ENCODE measurements at places on chromosomes 3 and 15.

GRCh38 chr15:80915472-80915871, 74.1 kb downstream of the MESD start:
- DNase-seq, result no peak

DNA sequence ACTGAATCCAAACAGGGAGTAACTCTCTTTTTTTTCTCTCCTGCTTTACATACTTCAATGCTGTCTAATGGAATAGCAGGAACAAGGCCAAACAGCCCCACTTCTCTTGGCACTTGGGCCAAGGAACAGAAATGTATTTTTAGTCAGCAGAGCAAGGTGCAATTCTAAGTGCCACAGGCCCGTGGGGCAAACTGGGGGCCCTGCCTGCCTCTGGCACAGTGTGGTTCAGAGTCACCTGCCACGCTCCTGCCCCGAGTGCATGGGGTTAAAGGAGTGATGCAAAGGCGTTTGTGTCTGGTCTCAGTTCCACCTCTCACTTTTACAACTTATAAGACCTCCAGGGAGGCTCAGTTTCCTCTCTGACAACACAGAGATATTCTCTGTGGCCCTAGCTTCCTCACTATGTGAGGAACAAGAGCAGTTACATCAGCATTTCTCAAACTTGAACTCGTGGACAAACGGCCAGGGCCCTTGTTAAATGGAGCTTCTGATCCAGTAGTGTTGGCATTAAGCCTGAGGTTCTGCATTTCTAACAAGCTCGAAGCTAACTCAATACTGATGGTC, 51.3 kb downstream of the LRIG1 start:
- peak; percentile 43 for DNase-seq

GRCh38 chr15:68981941-68982340, 32.6 kb upstream of the NOX5 start:
- no peak for DNase-seq

- no peak for DNase-seq
Observed at GRCh38 chr3:117105686-117106085, 396.1 kb downstream of the TUSC7 start.

- DNase-seq, result peak; percentile 56
Observed at GRCh38 chr3:109269577-109270275, 46.6 kb downstream of the DPPA2 start.

DNA sequence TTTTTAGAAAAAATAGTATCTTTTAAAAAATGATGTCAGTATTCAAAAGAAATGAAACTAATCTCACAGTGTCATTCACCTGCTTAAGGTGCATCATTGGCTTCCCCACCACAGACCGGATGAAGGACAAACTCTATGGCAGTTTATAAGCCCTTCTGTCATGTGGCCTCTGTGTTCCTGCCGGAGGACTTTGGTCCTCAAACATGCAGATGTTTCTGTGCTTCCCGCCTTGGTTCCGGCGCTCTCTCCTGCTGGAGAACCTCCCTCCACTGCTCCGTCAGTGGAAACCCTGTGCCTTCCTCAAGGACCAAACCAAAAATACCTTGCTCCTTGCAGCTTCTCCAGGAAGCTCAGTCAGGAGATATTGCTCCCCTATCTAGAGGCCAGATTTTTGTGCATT, 326.3 kb downstream of the UACA start:
- no peak for DNase-seq

DNA sequence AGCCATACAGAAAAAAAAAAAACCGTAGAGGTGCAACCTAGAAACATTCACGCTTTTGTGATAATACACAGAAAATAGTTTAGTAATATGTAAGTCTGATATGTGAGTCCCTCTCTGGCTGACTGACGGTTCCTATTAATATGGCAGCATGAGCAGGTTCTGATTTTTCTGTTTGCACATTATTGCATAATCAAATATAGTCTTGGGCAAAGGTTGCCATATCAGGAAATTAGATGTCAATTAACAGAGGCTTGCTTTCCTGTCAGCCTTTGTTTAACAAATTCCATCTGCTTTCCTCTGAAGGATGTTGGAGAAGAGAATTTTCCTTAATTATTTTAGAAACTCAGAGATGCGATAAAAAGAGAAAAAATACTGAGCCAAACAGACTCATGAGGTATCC, 14.8 kb downstream of the GABRB3 start:
- no peak for DNase-seq

DNA sequence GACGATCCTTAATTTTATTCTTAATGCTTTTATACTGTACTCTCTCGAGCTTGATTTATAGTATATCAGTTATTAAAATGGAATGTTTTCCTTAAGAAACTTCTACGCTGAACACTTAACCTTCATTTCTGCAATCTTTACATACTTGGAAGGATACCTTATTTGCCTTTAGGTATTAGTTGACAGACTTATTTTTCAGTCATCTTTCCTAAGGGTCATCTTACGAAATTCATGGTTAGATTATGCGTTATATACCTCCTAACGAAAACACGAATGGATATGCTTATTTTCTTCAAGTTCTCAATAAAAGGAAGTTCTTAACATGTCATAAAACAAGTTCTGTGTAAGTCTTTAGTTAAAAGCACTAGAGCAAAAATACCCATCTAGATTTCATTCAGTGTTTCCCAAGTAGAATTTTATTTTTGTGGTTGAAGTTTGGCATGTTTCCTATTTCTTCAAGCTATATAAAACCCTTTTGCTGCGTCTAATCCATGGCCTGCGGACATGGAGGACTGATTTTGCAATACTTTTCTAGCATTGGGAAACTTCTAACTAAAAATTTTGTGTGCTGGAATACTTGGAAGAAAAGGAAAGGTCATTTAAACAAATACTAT, 231.3 kb downstream of the TP63 start:
- DNase-seq, result peak; percentile 84

DNA sequence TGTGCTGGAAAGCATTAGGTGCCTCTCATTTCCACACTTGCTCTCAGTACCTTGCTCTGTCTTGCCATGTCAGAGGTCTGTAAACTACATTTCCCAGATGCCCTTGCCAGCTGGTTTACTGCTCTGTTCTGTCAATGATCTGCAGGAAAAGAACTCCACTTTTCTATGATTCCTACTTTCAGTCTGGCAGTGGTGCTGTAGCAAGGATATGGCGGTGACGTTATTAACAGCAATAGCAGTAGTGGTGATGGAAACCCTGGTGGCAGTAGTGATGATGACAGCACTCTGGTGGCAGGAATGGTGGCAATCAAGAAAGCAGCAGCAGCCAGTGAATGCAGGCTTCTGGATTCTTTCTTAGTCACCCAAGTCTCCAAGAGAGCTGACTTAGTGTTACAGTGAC, 665.2 kb downstream of the DIPK2A start:
- no peak for DNase-seq

GRCh38 chr3:66039590-66039887, 821 bp upstream of the MAGI1 start:
- DNase-seq, result no peak

DNA sequence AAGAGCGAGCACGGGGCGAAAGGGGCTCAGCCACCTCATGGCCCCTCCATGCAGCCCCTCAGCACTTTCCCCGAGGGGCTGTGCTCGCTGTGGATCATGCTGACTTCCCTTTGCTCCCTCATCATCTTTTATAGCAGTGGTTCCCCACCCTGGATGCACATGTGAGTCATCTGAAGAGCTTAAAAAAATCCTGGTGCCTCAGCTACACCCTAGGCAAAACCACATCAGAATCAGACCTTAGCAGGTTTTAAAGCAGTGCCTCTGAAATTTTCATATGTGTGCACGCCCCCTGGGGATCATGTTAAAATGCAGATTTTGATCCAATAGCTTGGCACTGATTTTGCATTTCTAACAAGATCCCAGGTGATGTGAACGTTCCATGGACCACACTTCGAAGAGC, 50.9 kb downstream of the FEM1B start:
- no peak for DNase-seq

DNA sequence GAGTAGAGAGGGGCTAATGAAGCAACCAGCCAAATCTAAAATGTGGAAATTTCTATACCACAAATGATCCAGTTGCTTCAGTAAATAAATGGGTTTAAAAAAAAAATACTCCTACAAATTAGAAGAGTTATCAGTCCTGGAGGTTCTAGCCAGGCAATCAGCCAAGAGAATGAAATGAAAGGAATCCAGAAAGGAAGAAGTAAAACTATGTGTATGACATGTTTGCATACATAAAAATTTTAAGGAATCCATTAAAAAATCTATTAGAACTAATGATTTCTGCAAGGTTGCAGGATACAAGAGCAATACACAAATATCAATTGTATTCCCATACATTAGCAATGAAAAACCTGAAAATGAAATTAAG, 9.6 kb downstream of the MESP2 start:
- DNase-seq, result no peak

GRCh38 chr3:135324301-135324700, 529.2 kb downstream of the EPHB1 start:
- DNase-seq, result no peak

DNA sequence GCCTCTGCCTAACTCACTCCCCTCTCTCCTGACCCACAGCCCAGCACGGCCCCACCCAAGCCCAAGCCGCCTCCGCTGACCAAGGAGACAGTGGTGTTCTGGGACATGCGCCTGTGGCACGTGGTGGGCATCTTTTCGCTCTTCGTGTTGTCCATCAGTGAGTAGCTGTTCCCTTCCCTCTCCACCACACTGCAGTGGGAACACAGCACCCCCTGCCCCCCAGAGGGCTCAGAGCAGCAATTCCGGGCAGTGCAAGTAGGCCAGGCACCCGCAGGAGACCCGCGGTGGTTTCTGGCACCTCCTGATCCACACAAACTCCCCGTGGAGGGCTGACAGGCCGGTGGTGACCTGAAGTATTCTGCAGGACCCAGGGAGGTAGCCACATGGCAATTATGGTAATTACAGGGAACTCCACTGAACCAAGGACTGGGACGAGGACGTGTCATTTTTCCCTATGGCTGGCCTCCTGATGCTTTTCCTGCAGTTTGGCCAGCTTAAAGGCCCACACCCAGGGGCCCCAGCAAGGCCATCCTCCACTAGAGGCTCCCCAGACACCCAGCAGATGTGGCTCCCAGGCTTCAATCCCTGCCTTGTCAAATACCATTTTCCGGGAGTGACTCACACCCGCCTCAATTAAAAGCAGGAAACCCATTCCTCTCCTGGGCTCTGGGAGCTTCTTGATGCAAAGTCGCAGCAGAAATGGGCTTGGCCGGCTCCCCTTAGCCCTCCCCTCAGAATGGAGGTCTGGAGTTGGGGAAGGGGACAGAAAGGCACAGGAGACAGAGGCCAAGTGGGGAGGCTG, 4.8 kb downstream of the TMIE start:
- DNase-seq, result no peak

DNA sequence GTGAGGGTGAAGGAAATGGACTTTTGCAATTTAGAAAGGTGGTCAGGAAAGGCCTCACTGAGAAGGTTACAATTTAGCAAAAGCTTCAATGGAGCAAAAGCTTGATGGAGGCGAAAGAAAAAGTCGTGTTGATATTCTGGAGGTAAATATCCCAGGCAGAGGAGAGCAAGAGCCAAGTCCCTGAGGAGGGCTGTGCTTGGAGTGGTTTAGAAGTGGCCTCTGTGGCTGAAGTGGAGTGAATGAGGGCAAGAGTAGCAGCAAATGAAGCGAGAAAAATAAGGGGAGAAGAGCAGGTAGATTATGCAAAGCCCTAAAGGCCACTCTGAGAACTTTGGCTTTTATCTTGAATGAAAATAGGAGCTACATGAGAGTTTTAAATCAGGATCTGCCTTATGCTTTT, 54.1 kb downstream of the GUCA1C start:
- no peak for DNase-seq

- no peak for DNase-seq
Observed at GRCh38 chr15:57111002-57111401, 192.6 kb downstream of the TCF12 start.

DNA sequence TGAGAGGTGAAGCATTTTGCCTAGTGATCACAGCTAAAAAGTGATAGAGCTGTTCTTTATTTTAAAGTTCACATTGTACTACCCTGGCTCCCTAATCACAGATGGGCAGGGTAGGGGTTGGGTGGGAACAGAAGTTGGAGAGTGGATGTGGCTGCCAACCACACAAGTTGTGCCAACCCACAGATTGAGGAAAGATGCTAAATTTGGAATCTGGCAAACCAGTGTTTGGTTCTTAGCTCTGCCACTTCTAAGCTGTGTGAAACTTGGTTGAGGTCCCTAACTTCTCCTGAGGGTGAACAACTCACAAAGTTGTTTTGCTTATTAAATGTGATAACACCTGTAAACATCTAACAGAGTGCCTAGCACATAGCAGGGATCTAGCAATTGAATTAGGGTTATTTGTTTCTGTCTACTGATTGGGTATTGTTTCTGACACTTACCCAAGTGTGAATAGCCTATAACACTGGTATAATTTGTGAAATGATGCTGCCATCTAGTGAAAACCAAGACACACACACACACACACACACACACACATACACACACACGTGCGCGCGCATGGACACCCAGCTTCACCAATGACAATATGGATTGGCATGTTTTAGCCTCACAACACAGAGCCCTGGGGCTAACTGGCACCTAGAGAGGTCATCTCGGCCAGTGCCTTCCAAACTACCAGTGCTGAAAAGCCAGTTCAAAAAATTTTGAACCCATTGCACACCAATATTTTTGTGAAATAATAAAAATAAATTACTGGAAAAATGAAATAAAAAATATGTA, 25.3 kb downstream of the ADGRG7 start:
- DNase-seq, result peak; percentile 64

GRCh38 chr3:61928776-61929314, 367.5 kb downstream of the PTPRG start:
- no peak for DNase-seq

DNA sequence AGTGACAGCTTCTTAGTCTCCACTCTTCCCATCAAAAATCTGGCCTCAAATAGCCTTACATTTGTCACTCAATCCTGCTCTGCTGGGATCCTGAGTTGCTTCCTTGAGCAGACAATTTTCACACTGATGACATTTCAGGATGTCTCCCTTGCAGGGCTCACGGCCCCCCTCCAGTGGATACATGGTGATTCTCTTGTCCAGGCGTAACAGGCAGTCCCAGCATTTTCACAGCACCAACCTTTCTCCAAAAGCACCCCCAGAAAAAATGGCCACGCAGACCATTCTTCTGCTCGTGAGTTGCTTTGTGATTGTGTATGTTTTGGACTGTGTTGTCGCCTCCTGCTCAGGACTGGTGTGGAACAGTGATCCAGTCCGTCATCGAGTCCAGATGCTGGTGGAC, 47.4 kb upstream of the WNT7A start:
- no peak for DNase-seq

DNA sequence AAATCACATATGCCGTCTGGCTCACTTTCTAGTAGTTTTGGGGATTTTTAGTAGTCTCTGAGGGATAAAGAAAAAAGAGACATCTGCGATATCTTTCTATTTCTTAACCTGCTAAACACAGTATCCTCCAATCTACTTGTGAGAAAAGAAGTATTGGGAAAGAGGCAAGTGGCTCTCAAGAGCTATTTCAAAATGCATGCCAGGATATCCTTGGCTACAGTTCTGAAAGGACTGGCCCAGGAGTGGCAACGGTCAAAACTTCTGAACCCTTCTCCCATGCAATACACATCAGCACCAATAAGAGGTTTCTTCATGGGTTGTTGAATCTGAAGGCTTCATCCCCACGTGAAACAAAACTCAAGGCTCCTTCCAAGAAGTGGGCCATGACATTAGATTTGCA, 204.0 kb upstream of the WNT5A start:
- no peak for DNase-seq

GRCh38 chr3:99128725-99129505, 227.4 kb upstream of the DCBLD2 start:
- no peak for DNase-seq

- no peak for DNase-seq
Observed at GRCh38 chr15:70362886-70363285, 265.2 kb upstream of the TLE3 start.

GRCh38 chr3:175015056-175015635, 156.0 kb downstream of the NAALADL2 start:
- no peak for DNase-seq

GRCh38 chr15:39682366-39682765, 100.3 kb downstream of the FSIP1 start:
- DNase-seq, result no peak

All from MV-4-11 (cell line).